Stimulated activated CD4-positive, alpha-beta T cell treated with anti-CD3 and anti-CD28 coated beads, Interleukin-15, amount 100 ng/mL, for 1 hour (primary cell): ENCODE measurements at places on chromosomes 2 and 18.

DNA sequence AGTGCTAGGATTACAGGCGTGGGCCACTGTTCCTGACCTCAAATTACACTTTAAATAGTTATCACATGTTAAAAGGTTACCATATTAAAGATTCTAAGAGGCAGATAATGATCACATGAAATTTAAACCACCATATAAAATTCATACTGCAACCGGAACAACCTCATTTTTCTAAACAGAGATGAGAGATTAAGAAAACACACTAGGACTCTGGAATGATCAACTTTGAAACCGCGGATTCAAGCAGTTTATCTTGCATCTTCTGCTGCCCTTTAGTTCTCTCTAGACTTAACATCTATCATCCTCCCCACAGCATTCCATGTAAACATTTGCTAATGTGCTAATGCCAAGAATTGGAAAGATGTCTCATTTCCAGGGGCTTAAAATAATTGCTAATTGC is 115.8 kb downstream of the PIGN start:
- DNase-seq: no peak

DNA sequence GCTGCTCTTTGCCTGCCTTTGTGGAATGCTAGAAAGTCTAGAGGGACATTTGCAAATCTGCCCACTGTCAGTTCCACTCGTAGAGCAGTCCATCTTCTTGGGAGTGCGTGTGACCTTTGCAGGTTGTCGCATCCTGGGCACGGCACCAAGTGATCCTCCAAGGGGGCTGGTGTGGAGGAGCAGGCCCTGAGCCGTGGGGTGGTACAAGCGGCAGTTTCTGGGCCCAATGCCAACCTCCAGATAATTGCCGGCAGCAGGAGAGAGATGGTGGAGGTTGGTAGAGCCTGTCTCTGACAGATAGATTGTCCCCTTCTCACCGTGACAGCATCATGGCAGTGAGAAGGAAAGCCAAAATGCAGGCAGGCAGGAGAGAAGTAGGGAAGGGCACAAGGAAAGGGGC is 150.7 kb upstream of the SLC14A2 start:
- DNase-seq: no peak

- no peak for DNase-seq
Observed at GRCh38 chr2:223090039-223090438, 38.0 kb downstream of the KCNE4 start.

GRCh38 chr2:172119089-172119488 is 16.4 kb upstream of the DLX2 start:
- DNase-seq: no peak

GRCh38 chr2:41457026-41457425 is 590.8 kb upstream of the PKDCC start:
- DNase-seq: no peak

DNA sequence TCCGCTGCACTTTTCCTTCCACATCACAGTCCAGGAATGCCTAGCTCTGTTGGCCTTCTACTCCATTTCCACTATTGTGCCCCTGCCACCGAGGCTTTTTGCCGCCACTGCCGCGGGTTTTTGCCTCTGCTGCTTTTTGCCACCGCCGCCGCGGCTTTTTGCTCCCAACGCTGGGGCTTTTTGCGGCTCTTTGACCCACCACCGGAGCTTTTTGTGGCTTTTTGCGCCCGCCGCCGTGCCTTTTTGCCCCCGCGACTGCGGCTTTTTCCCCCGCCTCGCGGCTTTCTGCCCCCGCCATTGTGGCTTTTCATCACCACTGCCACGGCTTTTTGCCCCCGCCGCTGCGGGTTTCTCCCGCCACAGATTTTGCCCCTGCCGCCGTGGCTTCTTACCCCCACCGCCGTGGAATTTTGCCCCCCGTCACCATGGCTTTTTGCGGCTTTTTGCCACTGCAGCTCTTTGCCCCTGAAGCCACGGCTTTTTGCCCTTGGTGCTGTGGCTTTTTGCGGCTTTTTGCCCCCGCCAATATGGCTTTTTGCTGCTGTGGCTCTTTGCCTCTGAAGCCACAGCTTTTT is 2798.7 kb upstream of the TEKT4 start:
- DNase-seq: no peak

DNA sequence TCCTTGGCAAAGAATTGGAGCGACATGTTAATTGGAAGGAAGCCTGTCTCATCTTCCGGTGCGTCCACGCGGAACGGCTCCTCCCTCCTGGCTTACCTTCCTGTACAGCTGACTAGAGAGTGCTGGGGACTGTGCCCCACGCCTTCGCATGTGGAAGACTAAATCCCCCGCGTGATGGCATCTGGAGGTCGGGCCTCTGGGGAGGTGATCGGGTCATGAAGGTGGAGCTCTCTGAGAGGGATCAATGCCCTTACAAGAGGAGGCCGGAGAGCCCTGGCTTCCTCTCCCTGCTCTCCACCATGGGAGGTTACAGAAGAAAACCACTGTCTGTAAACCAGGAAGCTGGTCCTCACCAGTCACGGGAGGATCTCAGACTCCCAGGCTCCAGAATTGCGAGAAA is 104.1 kb upstream of the OTOS start:
- no peak for DNase-seq

GRCh38 chr18:61360404-61361383 is 27.5 kb downstream of the CDH20 start:
- DNase-seq: no peak

- no peak for DNase-seq
Observed at GRCh38 chr2:22497789-22498188, 887.2 kb upstream of the KLHL29 start.

DNA sequence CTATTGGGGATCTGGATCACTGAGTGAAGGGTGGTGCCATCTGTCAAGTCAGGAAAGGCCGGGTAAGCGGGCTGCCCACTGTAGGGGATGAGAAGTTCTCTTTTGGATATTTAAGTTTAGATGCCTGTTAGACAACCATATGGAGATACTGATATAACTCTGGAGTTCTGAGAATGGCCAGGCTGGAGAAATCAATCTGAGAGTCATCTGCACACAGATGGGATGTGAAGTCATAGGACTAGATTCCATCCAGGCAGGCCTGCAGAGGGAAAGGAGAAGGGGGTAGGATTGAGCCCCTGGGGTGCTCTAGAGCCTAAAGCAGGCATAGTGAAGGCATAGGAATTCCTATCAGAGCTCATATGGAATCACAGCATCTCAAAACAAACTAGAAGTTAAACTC is 30.1 kb downstream of the SPRED2 start:
- no peak for DNase-seq

DNA sequence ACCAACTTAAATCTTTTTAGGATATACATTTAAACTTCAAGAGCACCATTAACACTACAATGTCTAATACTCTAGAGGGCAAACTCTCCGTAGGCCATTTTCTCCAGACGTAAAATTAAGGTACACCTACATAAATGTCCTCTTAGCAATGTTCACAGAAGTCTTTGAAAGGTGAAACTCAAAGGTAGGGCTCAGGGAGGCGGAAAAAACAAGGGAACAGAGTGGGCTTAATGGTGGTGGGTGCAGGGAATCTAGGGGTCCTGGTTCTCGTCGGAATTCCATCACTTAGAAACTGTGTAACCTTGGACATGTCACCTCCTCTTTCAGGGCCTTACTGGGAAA is 668 bp downstream of the NFU1 start:
- no peak for DNase-seq

GRCh38 chr18:7946734-7947377 is 379.7 kb downstream of the PTPRM start:
- no peak for DNase-seq

GRCh38 chr18:51234117-51235008 is 36.9 kb upstream of the MEX3C start:
- no peak for DNase-seq

GRCh38 chr2:119478978-119479295 is 45.3 kb downstream of the SCTR start:
- no peak for DNase-seq

DNA sequence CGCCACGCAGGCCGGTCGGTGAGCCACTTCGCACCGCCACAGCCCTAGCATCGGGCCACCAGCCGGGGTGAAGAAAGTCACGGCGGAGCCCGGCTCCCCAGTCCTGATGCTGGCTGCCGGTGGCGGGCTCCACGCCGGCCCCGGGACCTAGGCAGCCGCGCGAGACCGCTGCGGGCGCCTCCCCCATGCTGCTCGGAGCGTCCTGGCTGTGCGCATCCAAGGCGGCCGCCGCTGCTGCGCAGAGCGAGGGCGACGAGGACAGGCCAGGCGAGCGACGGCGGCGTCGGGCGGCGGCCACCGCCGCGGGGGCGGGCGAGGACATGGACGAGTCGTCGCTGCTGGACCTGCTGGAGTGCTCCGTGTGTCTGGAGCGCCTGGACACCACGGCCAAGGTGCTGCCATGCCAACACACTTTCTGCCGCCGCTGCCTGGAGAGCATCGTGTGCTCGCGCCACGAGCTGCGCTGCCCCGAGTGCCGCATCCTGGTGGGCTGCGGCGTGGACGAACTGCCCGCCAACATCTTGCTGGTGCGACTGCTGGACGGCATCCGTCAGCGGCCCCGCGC is 433 bp downstream of the SH3RF3 start:
- no peak for DNase-seq
